ENCODE measurements at places on chromosomes 2 and 18. TPM values are rescaled to one million over a fixed set of nuclear protein-coding genes. Genes with fewer than 3 reads are reported as not detected.

MAL gene
- polyA plus RNA-seq, result 0.95 TPM

CYS1 gene
- 0.07 TPM for polyA plus RNA-seq

ATP8B1 gene
- 0.79 TPM for polyA plus RNA-seq

SCN7A gene
- polyA plus RNA-seq, result 1.4 TPM

DTNB gene
- polyA plus RNA-seq, result 3.5 TPM

CPSF3 gene
- polyA plus RNA-seq, result 21.7 TPM

TANC1 gene
- polyA plus RNA-seq, result 2.1 TPM

ARMC9 gene
- polyA plus RNA-seq, result 2.3 TPM

LCT gene
- polyA plus RNA-seq, result 0.01 TPM

VAPA gene
- polyA plus RNA-seq, result 173 TPM

PSTPIP2 gene
- polyA plus RNA-seq, result 6.1 TPM

PIKFYVE gene
- 2.9 TPM for polyA plus RNA-seq

All from psoas muscle (tissue), 8 donors.